CD4-positive, alpha-beta T cell treated with Interleukin-12 subunit alpha and Interleukin-12 subunit beta, for 1 hour (primary cell): ENCODE measurements at places on chromosomes 3 and 15.

DNA sequence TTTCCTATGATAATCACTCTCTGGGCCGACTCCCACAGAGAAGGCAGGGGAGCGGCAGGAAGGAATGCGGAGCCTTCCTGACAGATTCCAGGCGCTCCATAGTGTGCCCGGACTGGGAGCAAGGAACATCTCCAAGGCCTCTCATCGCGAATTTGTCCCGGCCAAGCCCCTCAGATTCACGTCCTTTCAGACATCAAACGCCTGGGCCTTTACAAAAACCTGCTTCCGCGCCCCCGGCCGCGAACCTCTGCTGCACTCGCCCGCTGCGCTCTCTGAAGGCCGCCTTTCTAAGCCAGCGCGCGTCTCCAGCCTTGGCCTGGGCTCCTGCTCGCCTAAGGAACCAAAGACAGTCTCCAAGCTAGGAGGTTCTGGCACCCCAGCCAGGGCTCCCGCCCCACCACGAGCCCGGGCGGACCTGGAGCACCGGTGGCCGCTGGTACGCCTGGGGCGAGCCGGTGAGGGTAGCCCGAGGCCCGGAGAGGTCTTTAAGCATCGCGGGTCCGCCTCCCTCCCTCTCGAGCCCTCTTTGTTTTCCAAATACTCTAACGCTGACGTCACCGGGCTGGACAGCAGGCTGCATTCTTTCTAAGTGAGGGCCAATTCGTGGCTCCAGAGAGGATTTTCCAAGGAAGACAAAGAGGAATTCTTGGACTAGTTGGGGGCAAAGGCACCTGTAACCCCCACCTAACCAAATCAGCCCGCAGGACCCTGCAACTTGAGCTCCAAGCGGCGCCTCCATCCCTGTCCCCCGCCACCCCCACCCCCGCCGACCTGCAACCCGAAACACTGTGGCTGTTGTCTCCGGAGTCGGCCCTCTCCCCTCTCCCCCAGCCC is 759 bp downstream of the AMOTL2 start:
- DNase-seq, result no peak

DNA sequence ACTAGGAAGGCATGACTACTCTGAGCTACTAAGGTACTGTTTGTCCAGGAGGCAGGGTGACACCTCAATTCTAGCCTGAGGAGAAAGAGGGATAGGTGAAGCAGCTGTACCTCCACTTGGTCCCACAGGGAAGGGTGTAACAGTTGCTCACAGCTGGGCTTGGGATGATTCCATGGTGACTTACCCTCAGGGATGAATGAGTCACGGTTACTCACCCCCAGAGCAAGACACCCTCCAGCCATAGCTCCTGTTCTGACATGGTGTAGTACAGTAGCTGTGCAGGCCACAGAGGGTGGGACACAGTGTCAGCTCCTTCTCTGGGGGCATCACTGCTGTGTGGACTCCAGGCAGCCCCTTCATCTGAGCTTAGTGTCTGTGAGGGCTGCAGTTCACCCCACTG is 868.6 kb upstream of the SEMA6D start:
- no peak for DNase-seq

DNA sequence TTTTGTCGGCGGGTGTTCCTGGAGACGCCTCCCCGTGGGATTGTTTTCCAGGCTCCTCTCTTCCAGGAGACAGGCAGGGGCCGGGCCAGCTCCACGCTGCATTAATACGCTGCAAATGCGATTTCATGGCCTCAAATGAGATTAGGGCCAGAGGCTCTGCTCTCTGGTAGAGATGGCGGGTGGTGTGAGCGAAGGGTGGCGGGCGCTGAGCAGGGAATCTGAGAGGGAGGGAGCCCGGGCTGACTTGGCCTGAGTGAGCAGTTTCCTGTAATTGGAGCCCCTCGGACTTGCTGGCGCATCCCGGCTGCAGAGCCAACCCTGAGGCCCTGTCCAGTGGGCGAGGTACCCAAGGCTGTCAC is 7.4 kb upstream of the CCDC33 start:
- no peak for DNase-seq

DNA sequence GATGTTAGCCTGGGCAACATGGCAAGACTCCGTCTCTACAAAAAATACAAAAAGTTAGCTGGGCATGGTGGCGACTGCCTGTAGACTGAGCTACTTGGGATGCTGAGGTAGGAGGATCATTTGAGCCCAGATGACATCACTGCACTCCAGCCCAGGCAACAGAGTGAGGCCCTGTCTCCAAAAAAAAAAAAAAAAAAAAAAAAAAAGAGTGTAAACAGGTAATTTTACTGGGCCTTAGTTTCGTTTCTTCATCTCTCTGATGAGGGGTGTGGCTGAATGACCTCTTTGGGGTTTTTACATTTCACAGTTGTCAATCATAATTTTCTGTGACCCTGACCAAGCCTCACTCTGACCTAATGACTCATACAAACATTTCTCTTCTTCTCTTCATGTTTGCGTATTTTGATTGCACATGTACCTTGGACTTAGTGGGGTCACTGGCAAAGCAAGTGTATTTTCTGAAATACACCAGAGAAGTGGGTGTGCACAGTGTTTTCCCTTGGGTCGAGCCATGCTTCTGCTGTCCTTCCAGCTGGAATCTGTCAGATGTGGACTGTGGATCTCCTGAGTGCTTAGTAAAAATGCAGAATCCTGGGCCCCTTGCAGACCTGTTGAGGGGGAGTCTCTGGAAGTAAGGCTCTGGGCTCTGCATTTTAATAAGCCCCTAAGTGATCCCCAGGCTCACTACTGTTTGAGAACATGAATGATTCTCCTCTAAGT is 140.5 kb downstream of the FNDC3B start:
- DNase-seq, result no peak

GRCh38 chr3:26668171-26668570 is 45.6 kb downstream of the LRRC3B start:
- no peak for DNase-seq

- DNase-seq, result no peak
These were observed 8.0 kb upstream of the SEMA4B start for GRCh38 chr15:90192961-90193786.

DNA sequence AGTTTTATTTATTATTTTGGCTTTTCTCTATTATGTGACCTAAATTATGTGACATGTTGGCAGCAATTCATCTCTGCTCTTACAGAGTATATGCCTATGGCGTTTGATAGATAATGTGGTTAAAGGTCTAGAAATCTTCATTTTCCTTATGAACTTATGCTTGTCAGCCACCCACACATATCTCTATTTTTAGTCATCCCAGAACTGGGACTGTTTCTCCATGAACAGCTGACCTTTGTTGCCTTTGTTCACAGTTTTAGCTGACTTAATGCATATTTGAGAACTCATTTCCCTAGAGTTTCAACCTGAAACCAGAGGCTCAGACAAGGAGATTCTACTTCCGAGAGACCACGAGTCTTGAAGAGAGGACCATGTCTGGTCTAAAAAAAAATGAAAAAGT is 176.5 kb downstream of the RAP2B start:
- no peak for DNase-seq

DNA sequence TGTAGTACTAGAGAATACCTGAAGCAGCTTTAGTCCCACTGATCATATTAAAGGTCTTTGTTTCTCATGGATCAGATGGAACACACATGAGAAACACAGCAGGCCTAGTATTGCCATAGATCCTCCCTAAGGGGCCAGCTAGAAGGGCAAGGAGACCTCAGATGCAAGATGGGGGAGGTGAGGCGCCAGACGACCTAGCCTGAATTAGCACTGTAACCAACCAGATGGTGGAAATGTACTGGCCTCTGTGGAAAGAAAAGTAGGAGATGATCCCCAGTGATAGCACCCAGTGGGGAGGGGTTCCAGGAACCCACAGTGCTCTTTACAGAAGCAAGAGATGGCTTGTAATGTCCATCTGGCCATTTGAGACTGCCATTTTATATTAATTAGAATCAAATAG is 138.2 kb upstream of the ZNF385D start:
- DNase-seq, result no peak

- DNase-seq, result no peak
These were observed 78.3 kb upstream of the ALDH1L1 start for GRCh38 chr3:126258670-126259069.

GRCh38 chr3:72613871-72614270 is 234.4 kb downstream of the SHQ1 start:
- no peak for DNase-seq

- DNase-seq, result no peak
These were observed 57.7 kb downstream of the CNTN4 start for GRCh38 chr3:2156244-2156847.

GRCh38 chr3:138497851-138498250 is 63.4 kb downstream of the ESYT3 start:
- DNase-seq, result no peak

GRCh38 chr15:60635507-60636352 is 156.8 kb upstream of the ICE2 start:
- no peak for DNase-seq

DNA sequence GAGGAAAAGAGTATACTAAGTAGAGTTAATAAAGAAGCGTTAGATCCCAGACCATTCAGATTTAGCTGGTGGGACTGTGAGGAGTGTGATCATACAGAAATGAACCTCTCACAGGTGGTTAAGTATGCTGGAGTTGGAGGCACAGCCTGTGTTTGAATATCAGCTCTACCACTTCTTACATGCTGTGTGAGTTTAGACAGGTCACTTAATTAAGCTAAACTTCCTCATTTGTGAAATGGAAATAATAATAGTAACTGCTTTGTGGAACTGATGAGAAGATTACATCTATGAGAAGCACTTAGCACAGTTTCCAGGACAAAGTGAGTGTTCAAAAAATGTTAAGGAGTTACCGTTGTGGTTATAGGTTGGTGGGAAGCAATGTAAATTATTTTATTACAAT is 8.4 kb downstream of the ACP3 start:
- no peak for DNase-seq

DNA sequence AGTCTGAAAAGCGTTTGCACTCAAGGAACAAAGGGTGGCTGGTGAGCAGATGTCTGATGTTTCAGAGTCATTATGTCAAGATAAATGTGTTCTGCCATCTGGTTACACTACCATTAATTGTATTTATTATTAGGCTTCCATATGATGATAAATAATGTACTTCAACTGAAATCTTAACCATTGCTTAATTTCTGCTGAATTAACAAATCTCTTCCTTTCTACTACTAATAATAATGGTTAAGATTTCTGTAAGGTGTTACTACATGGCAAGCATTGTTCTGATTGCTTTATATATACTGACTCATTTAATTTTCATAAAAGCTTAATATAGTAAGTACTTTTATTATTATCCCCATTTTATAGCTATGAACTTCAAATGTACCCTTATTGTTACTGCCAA is 68.4 kb upstream of the GALNT15 start:
- DNase-seq, result no peak

- DNase-seq, result no peak
These were observed 42.9 kb downstream of the ADCY5 start for GRCh38 chr3:123405936-123406510.

- DNase-seq, result no peak
These were observed 26.2 kb upstream of the SLC35G2 start for GRCh38 chr3:136792556-136793330.

GRCh38 chr3:23275814-23276213 is 72.7 kb downstream of the UBE2E2 start:
- DNase-seq, result no peak

DNA sequence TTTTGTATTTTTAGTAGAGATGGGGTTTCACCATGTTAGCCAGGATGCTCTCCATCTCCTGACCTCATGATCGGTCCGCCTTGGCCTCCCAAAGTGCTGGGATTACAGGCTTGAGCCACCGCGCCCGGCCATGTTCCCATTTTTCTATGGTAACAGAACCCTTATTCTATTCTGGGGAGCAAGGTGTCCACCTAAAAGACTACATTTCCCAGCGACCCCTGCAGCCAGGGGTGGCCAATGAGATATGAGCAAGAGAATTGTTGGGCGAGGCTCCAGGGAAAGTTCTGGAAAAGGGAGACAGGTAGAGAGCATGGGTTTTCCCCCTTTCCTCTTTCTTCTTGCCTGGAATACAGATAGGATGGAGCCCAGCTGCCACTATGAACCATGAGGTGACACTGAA is 96.9 kb downstream of the LINGO1 start:
- DNase-seq, result no peak

- no peak for DNase-seq
These were observed 67.7 kb upstream of the ROPN1 start for GRCh38 chr3:124059580-124059979.

GRCh38 chr15:22845289-22845900 is 6.9 kb downstream of the NIPA2 start:
- no peak for DNase-seq

- no peak for DNase-seq
These were observed 14.0 kb upstream of the SMAD3 start for GRCh38 chr15:67051088-67052045.

DNA sequence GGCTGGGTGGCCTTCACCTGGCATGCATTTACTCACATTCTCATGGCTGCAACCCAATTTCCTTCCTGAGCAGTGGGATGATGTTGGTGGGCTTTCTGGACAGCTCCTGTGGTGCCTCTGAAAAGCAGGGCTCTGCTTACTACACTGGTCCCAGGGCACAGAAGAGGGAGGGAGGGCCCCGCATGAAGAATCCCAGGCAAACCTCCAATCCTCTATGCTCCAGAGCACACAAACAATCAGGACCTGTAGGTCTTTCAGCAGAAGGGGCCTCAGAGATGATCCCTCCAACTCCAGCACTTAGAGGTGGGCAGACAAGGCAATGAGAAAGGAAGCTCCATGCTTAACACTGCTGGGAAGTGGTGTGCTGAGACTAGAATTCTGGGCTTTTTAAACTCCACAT is 231.7 kb upstream of the ICE2 start:
- DNase-seq, result no peak

DNA sequence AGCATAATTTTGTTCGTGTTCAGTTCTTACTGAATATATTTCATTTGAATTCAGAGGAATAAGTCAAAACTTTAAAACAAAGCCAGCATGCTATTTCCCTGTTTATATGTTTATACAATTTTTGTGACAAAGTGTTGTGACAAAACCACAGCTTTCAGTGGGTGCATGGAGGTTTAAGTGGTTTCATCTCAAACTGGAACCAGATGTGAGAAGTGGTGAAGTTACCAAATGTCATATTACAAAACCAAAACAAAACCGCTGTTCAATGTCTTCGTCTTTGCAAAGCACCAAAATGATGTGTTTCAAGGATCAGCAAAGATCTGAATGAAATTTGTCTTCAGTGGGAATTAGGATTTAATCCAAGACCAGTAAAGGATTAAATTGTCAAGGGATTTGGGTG is 59.3 kb upstream of the OSTN start:
- no peak for DNase-seq

DNA sequence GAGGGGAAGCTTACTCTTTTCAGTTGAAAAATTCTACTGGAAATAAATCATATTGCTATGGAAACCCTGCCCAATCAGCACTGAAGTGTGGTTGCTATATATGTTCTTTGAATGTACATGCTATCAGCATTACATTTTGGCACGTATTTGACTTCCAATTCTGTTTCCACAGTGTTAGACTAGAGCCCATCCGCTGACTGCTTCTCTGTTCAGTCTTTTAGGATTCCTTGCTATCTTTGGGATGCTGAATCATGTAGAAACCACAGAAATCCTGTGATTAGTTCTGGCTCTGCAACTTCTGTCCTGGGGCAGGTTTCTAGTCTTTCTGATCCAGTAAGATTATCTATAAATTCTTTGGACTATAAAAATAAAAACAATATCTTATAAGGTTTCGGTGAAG is 128.2 kb upstream of the SLC7A14 start:
- no peak for DNase-seq

- DNase-seq, result no peak
These were observed 68.0 kb upstream of the ARL8B start for GRCh38 chr3:5054098-5054497.
